Activated naive CD4-positive, alpha-beta T cell treated with anti-CD3 and anti-CD28 coated beads for 36 hours (primary cell): ENCODE measurements at places on chromosomes 7 and 10. TPM values are rescaled to one million over a fixed set of nuclear protein-coding genes. Genes with fewer than 3 reads are reported as not detected.

DNA sequence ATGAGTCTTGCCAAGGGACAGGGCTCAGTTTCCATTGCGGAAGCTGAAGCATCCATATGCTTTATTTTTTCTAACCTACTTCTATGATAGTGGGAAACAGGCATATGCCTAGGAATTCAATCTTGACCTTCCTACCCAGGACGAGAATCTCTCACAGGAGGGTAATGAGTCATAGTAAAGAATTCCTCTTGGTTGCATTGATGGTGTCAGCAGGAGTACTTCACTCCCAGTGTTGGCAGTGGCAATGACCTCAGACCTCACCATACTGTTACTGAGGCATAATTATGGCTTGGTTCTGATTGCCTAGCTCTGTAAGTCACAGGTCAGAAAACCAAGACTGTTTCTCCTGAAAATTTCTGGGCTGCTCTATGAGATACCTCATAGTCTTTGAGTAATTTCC, 552.9 kb downstream of the ARL4A start:
- no peak for DNase-seq

DNA sequence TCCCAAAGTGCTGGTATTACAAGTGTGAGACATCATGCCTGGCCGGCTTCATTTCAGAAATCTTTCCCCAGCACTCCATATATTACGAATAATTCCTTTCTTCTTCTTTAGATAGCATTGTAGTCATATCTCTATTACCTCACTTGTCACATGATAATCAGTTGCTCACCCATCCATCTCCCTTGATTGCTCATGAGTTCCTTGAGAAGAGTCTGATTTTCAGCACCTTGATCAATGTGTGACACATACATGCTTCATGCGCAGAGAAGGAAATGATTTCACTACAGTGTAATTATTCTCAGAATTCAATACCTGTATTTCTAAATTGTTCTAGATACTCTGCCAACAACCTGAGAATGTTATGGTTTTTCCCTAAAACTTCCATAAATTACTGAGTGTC, 26.7 kb upstream of the GGCT start:
- no peak for DNase-seq

The MUC12 gene
- total RNA-seq = not detected

DNA sequence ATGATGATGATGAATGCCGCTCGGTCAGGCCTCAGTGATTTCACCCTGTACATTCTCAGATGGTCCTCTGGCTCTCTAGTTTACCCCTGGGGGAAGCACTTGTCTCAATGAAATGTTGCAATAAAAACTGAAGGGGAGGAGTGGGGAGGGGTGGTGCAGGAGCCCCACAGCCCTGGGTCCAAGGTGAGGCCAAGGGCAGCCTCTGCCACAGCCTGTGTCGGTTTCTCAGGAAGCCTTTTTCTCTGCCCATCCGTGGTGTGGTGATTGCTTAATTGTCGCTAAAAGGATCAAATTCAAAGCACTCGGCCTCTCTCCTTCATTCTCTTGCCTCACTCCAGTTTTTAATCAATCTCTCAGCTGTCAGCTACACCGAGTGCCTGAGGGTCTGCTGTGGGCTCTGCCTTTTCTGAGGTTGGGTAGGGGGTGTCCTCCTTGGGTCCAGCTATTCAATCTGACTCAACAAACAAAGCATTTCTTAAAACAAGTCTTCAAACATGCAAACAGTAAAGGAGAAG, 39.1 kb upstream of the HSPA12A start:
- DNase-seq = no peak

DNA sequence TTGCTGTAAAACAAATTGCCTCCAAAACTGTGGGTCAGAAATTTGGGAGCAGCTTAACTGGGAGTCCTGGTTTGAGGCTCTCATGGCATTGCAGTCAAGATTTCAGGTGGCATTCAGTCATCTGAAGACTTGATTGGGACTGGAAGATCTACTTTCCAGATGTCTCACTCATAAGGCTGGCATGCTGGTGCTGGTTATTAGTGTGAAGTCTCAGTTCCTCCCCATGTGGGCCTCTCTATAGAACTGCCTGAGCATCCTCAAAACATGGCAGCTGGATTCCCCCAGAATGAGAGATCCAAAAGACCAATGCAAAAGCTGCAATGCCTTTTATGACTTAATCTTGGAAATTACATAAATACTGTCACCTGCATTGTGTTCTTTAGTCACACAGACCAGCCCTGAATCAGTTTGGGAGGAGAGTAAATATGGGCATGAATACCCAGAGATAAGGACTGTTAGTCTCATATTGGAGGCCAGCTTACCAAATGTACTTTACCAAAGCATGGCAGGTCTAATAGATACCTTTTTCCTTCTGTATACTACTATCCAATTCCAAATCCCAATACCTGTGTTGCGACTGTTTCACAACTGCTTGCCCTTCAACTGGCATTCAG, 6.5 kb upstream of the HERPUD2 start:
- DNase-seq = peak; percentile 30

DNA sequence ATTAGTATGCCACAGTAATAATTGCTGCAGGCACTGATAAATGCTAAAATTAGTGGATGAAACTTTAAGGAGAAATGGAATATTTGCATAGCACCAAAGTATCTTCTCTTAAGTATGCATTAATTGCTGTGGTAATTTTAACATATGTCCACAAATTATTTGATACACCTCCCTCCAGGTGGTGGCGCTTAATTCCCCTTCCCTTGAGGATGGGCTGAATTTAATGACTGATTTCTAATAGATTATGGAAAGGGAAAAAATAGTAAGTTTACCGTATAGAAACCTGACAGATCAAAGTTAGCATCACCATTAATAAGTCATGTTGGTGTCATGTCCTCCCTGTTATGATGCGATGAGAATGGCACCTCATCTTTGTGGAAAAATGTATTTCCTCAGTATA, 519.2 kb downstream of the TFEC start:
- DNase-seq = no peak

The TFEC gene
- total RNA-seq = not detected

The MMD2 gene
- total RNA-seq = not detected

GRCh38 chr10:102599565-102600327, 44.5 kb upstream of the TRIM8 start:
- DNase-seq = no peak

- DNase-seq = peak; percentile 92
These were observed 57.3 kb upstream of the CCDC71L start for GRCh38 chr7:106717955-106718871.

The TFPI2 gene
- total RNA-seq = not detected
